SK-MEL-5 (cell line): ENCODE measurements at places on chromosomes 2 and 18.

GRCh38 chr18:62425465-62426190 lies 97.2 kb upstream of the ZCCHC2 start:
- DNase-seq: peak; percentile 93

- no peak for DNase-seq
These were observed 3.6 kb upstream of the CWC22 start for GRCh38 chr2:180010701-180011100.

GRCh38 chr2:58680755-58681310 lies 439.7 kb upstream of the FANCL start:
- peak; percentile 22 for DNase-seq

- DNase-seq: no peak
These were observed 43.2 kb downstream of the LDLRAD4 start for GRCh38 chr18:13261661-13262357.

DNA sequence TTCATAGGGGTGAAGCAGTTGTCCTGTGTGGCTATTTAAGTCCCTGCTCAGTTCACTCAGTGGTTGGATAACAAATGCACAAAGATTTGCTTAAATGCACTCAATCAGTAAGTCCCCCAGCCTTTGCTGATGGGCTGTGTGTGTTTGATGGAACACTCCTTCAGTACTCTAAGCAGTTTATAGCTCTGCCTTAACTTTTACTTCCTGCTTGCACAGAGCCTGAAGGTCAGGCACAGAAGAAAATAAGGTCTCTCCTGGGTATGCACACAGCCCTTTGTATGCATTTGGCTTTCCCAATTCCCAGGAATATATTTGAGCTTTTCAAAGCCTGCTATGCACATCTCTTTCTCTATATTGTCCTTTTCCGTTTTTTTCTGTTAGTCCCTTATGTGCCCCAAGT lies 208.7 kb upstream of the STK17B start:
- DNase-seq: no peak

DNA sequence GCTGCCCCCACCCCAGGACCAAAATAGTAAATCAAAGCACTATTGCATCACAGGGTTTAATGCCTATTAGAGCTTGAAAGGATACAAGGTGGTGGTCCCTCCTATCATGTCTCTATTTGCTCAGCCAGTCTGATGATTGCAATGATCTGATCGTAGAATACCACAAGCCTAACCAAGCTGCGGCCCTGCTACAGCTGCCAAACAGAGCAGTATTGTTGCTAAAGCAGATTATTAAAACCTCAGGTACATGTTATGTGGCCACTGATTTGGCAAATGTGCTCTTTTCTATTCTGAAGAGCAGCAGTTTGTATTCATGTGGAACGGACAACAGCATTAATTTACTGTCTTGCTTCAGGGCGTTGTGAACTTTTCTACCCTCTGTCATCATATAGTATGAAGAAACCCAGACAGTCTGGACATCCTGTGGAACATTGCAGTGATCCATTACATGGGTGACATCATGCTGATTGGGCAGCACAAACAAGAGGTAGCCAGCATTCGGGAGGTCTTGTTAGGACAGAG lies 8.4 kb upstream of the VAPA start:
- DNase-seq: no peak

DNA sequence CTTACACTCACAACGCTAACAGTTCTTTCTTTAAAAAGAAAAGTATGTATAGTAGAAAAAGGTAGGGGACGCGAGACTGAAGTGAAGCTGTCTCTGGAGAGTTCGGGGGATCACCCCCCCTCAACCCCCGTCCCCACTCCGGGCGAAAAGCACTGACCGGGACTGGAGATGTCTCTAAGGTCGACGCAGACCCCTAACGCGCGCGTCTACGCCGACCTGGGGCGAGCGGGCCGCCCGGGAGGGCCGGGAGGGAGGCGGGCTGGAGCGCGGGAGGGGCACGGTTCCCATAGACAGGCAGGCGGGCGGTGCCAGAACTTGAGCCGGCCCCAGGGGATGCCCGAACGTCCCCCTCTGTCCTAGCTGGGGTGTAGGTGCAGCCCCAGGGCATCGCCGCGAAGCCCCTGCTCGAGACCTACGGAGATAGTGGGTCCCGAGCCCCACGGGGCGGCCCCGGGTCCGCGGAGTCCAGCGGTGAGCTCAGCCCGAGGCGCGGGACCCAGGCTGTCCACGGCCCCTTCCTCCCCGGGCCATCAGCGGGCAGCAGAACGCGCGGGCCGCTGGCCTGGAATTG lies 82.2 kb downstream of the CHRNA1 start:
- DNase-seq: no peak

DNA sequence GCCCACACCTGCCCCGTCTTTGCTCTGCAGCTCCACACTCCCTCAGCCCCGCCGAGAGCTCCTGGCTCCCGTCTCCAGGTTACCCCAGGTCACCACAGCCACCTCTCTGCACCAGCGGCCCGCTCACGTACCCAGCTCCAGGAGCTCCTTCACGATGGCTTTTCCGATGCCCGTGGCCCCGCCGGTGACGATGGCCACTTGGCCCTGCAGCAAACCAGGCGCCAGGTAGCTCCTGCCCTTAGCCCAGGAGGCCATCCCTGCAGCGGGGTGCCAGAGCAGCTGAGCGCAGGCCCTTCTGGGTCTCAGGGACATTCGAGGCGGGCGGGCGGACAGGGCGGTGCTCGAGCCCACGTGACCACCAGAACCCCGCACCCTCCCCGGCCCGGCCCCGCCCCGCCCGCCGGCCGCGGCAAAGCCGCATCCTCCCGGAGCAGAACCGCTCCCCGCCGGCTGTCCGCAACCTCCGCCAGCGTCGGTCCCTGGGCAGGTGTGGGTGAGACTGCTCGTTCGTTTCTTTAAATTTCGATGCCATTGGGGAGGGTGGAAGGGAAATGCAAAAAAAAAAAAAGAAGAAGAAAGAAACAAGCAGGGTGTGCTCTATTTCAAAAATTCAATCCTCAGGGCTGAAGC lies at the start of the genes PECR and TMEM169:
Gene PECR (minus strand): TSS at position 323 of the 630 bp plus-strand sequence. CDS start 68 bp downstream, at position 255.
Gene TMEM169 (plus strand): TSS at position 433 of the 630 bp plus-strand sequence. CDS start 14,045 bp downstream, outside the sequence.
- DNase-seq: peak; percentile 56

- DNase-seq: no peak
These were observed 68.9 kb upstream of the CNGA3 start for GRCh38 chr2:98277162-98277859.

GRCh38 chr2:86464652-86465051 lies 23.5 kb downstream of the KDM3A start:
- DNase-seq: no peak

DNA sequence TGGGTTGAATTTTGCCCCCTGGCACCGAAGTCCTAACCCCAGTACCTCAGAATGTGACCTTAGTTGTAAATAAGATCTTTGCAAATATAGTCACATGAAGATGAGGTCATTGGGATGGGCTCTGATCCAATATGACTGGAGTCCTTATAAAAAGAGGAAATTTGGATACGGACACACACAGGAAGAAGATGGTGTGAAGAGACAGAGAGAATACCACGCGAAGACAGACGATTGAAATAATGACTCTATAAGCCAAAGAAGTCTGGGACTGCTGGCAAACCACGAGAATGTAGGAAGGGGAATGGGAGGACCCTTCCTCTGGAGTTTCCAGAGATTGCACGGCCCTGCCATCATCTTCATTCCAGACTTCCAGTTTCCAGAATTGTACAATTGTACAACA lies 98.6 kb downstream of the CPO start:
- DNase-seq: peak; percentile 63

- peak; percentile 87 for DNase-seq
These were observed 90.6 kb downstream of the FEZ2 start for GRCh38 chr2:36507408-36507812.

GRCh38 chr18:2112435-2113045 lies 458.8 kb downstream of the METTL4 start:
- DNase-seq: no peak

DNA sequence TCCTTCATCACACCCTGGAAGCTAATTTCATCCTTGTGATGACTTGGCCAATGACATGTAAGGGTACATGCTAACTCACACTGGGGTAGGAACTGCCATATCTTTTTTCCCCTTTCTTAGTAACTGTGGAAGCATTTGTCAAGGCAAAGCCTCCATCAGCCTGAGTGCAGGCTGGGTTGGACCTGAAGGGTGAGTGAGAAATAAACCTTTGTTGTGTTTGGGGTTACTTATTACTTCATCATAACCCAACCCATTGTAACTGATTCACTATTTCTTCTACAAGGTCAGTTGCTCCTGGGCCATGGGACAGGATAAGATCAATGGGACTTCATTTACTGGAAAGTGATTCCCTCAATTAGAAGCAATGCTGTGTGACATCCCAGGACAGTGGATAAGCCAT lies 108.4 kb downstream of the COL6A3 start:
- no peak for DNase-seq

DNA sequence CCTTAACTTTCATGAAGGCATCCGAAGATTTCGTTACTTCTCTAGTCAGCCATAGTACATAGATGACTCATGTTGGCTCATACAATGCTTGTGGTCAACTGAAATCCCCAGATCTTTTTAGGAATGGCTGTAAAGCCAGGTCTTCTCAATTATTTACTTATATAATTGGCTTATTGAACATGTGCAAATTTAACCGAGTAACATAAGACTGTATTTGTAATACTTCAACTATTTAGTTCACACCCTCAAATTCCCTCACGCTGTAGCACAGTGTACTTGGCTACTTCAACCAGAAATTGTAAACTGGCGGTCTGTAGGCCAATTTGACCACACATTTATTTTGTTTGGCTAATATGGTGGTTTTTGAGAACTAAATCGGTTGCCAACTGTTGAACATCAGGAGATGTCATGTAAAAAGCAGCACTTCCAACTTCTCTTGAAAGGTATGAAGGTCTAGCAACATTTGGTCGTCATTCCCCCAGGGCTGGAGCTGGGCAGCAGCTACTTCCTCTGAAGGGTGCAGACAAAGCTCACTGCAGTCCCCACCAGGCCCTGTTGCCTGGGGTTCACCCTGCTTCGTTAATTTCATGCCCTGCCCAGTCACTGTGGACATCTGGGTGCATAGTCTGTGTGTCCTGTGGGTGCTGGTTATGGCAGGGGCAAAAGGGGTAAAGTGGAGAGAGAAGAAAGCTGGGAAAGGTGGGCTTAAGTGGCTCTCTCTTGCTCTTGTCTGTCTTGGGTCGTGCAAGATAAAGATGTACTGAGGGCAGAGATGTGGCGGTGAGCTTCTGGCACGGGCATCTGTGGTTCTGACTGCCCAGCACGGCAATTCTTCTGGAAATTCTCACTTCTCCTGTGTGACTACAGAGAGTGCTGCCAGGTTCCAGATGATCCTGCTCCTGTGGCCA lies 3.2 kb upstream of the SH3RF3 start:
- no peak for DNase-seq

GRCh38 chr2:238954841-238955591 lies 107.1 kb downstream of the TWIST2 start:
- no peak for DNase-seq

DNA sequence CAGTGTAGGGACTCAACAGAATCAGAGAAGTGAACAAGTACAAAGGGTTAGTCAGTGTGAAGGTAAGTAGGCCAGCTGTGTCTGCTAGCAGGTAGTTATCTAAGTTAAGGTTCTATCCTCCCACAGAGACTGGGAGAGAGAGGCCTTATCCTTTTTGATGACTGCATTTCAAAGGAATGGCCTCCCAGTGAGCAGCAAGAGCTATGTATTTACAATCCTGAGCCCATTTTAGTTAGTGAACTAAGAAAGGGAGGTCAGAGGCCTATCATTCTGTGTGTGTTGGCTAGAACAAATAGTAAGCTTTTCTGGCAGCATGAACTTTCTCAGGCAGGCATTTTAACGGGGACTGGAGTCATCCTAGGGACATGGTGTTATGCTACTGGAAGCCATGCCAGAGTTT lies 182.9 kb downstream of the VWC2L start:
- DNase-seq: no peak

- DNase-seq: no peak
These were observed 130.5 kb downstream of the PLCL1 start for GRCh38 chr2:197934934-197935289.

DNA sequence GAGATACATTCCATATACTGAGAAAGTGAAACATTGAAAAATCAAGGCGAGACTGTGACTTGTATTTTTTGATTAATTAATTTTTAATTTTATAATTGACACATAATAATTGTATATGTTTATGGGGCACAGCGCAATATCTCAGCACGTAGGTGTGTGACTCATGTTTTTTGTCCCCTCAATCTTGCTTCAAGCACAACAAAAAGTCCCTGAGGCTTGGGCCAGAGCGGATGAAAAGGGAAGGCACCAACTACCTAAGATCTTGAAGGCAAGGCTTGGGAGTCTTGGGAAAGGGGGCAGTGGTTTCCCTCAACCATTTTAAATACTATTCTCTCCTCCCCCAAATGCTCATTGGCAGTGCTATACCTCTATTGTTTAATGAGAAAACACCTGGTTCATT lies 9.9 kb downstream of the SGPP2 start:
- DNase-seq: no peak

DNA sequence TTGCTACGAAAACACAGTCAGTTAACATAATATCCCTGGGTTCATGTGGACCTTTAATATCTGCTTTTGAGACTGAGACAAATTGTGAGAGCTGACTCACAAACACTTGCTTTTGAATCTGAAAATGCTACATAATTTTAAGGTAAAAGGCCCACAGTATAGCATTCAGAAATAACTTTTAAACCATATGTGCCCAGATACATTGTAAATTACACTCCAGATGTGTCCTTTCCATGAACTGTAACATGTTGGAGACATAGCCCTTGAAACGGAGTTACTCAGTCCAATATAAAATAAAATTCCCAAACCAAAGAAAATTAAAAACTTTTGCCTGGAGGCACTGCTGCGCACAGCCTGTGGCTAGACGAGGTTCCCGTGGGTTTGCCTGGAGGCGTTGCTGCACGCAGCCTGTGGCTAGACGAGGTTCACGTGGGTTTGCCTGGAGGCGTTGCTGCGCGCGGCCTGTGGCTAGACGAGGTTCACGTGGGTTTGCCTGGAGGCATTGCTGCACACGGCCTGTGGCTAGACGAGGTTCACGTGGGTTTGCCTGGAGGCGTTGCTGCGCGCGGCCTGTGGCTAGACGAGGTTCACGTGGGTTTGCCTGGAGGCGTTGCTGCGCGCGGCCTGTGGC lies 131.9 kb upstream of the ALKAL2 start:
- no peak for DNase-seq

DNA sequence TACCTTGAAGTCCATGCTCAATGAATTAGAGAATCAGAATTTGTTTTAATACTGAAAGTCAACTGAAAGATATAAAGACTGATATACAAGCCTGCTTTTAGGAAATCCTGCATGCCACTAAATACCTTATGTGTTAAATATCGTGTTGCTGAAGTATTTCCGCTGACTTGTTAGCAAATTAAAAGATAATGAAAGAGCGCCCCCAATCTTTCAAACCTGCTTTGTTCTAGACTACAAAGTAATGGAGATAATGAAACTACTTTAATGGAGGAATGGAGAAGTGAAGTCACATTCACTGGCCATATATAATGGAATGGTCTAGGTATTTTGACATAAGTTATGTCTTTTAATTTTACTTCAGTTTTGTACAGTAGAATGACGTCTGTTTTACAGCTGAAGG lies 95.7 kb downstream of the ASXL3 start:
- peak; percentile 27 for DNase-seq

DNA sequence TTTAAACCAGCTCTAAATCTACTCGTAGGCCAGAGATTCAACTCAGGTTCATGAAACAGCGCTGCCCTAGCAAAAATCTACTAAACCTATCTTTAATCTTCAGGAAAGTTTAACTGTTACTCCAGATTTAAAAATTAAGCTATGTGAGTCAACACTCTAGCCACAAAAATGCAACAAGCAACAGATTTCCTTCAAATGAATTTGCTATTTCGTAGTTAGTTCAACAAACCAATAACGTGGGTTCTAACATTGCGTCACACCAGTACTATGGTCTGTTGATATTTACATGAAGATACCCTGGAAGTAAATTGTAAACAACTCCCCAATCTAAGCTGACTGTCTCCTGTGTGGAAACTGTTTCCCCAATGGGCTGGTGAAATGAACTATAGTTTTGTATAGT lies 71.2 kb downstream of the FIGN start:
- no peak for DNase-seq

GRCh38 chr18:64851726-64852125 lies 702.8 kb upstream of the LINC00305 start:
- DNase-seq: peak; percentile 86
